ENCODE measurements at places on chromosomes 3 and 15. TPM values are rescaled to one million over a fixed set of nuclear protein-coding genes. Genes with fewer than 3 reads are reported as not detected.

Gene PPP1R14D
- not detected for total RNA-seq

DNA sequence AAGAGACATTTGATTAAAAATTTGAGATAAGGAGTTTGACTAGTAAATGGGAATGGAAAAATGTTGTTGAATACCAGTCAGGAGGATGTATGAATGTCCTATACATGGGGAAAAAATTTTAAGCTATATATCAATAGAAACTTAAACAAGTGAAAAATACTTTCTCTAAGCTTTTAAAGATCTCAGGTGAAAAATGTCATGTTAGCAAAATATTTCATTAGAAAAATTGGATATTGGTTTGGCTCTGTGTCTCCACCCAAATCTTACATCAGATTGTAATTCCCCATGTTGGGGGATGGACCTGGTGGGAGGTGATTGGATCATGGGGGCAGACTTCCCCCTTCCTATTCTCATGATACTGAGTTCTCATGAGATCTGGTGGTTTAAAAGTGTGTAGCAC, 279.6 kb upstream of the CADM2 start:
- DNase-seq = no peak

DNA sequence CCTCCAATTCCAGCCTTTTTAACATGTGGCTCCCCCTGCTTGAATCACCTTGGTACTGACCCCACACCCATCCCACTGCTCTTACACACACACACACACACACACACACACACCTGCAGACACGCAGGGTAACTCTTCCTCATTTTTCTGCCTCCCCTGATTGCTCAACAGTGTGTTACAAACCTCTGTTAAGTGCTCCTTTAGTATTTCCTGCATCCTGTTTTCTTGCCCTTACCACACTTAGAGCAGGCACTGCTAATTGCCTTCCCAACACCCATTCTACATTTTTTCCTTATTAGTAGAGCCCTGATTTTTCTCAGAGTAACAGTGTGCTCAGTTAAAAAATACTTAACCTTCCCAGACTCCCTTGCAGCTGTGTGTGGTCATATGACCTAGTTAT, 184.0 kb downstream of the EBLN2 start:
- no peak for DNase-seq

Gene PIERCE2
- total RNA-seq = 1.8 TPM

Gene TMEM89
- total RNA-seq = not detected

GRCh38 chr3:157336252-157337009, 100.2 kb upstream of the PTX3 start:
- no peak for DNase-seq

- DNase-seq = no peak
These were observed 38.4 kb upstream of the TUSC7 start for GRCh38 chr3:116671151-116671550.

Gene CLSTN2
- 22.2 TPM for total RNA-seq

GRCh38 chr3:75192146-75192616, 471.9 kb upstream of the FRG2C start:
- no peak for DNase-seq

Gene C3orf22
- total RNA-seq = not detected

Gene HYAL1
- total RNA-seq = 11.7 TPM

Gene FRMD5
- 0.37 TPM for total RNA-seq

Gene FAH
- total RNA-seq = 22.4 TPM

DNA sequence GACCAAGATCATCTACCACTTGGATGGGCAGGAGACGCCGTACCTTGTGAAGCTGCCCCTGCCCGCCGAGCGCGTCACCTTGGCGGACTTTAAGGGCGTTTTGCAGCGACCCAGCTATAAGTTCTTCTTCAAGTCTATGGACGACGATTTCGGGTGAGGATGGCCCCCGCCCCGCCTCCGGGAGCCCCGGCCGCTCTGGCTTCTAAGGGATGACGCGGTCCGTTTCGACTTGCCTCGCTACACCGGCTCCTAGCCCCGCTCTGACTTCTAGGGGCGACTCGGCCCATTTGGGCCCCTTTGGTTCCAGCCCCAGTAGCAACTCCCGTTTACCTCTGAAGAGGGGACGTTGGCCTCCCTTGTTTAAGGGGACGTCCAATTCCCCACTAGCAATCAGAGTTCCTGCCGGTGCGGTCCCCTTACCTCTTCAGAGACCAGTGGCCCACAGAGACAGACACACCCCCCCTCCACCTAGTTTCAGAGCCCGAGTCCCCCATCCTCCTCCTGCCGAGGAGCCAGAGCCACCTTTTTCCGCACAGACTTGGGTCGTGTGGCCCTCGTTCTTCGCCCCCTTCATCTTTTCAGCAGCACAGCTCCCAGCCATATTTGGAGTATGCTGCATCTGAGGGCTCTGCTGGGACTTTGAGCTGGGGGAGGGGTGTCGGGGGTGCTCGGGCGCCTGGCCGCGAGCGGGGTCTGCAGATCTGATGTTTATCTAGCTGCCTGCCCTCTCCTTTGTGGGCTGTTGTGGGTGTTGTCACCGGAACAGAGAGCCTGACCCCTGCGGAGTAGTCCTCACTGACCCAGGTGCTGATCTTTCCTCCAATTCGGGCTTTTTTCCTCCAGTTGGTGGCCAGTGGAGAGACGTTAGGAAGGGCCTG, 706 bp downstream of the DVL3 start:
- DNase-seq = no peak

DNA sequence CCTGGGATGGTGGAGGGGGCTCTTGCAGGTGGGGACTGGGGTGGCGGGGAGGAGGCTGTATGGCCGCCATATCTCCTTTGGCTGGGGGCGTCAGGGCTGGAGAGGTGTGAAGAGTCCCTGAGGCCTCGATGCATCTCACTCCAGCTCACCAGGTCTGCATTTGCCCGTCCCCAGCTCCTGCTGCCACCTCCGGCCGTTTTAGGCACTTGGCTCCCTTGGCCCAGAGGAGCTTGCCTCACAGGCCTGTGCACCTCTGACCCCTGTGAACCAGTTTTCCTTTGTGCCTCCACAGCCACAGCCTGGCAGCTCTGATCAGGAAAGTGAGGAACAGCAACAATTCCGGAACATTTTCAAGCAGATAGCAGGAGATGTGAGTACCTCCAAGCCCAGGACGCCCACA, 49.7 kb downstream of the CAPN3 start:
- DNase-seq = no peak

DNA sequence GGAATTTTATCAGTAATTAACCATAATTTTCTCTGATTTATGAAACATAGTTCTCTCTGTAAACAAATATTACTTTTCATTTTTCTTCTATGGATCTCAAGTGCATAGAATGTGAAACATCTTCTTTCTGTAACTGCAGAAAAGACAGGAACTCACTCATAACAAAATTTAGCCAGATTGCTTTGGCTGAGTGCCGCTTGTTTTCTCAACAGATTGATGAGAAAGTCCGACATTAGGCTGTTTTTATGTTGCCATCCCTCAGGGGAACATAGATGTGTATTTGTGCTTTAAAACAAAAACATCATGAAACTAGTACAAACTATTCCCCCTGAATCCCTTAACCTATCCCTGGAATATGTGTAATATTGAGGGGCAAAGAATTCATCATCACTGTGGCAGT, 154.2 kb downstream of the B3GALNT1 start:
- DNase-seq = no peak

GRCh38 chr15:23472033-23472432, 25.0 kb upstream of the GOLGA6L2 start:
- DNase-seq = no peak

DNA sequence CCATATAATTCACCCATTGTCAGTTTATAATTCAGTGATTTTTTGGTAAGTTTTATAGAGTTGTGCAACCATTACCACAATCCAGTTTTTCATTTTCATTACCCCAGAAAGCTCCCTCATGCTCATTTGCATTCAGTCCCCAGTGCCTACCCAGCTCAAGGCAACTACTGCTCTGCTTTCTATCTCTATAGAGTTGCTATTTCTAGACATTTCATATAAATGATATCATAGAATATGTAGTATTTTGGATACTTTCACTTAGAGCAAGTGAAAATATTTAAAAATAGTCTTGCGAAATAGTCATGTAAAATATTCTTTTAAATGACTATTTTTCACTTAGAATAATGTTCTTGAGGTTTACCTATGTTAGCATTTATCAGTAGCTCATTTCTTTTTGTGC, 42.1 kb downstream of the ZNF654 start:
- no peak for DNase-seq

GRCh38 chr3:5489536-5489935, 302.0 kb downstream of the EDEM1 start:
- DNase-seq = no peak

DNA sequence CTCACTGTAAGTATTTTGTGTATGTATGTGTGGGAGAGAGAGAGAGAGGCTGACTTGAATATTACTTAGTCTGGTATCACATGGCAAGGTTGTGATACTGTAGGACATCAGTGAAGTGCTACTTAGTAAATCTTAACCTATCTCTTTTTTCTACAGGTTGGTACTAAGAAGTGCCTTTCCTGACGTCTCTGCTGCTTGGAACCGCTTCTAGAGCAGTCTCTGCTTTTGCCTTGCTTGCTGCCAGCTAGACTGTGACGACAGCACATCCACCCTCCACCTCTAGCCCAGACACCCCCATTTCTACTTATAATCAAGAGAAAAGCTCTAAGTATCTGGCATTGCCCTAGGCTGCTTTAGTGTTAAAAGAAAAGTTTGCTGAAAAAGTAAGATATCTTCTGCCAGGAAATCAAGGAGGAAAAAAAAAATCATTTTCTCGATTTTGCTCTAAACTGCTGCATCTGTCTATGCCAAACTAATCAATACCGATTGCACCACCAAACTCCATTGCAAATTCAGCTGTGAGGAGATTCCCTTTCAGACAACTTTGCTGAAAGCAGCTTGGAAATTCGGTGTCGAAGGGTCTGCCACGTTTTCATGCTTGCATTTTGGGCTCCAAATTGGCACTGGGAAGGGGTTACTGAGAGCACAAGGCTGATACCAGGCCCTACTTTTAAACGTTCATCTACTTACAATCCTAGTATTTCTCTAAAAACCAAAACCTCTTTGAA, 30.7 kb downstream of the MBNL1 start:
- DNase-seq = no peak

DNA sequence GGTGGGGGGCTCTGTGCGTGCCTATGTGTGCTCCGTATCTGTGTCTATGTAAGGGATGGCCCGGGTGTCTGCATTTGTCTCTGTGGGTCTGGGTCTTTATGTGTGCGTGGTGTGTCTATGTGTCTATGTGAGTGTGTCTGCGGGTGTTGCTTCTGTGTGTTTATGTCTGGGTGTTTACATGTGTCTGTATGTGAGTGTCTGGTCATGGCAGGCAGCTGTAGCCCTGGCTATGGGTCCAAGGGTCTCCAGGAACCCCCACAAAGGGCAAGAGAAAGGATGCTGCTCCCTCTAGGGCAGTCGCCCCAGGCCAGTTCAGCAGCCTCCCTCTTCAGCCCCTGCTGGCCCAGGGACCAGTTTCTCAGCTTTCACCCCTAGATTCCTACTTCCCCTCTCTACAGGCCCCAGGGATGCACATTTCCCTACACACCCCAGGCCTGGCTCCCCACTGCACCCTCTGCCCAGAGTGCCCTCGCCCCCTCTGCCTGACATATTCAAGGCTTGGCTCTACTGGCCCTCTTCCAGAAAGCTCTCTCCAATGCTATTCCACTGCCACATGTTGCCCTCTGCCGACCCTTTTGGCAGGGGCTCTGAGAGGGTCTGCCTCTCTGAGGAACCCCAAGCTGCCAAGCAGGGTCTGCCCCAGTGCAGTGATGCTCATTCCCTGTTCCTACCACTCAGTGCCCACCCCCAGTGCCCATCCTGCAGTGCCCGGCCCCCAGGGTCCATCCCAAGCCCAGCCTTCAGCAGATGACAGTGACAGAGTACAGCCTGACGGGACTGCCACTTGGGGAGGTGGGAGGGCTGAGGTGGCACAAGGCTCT, 1.0 kb upstream of the MYL3 start:
- peak; percentile 78 for DNase-seq

DNA sequence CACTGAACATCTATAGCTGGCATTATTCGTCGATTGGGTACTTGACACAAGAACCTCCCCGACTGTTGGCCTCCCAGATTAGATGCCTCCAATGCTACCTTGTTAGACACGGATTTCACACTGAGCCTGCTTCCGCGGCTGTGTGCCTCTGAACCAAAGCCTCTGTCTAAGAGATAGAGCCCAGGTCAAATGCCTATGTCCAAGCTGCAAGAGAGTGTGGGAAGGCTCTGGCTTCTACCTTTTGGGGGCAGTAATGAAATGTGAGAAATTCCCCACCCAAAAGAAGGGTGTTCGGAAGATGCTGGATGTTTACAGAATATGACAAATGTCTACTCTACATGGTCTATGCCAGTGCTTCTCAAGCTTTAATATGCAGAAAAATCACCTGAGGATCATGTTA, 2.0 kb upstream of the RPUSD2 start:
- DNase-seq = no peak

GRCh38 chr3:149894205-149894604, 76.5 kb downstream of the PFN2 start:
- no peak for DNase-seq

- no peak for DNase-seq
These were observed 14.5 kb upstream of the HYKK start for GRCh38 chr15:78492872-78493271.

DNA sequence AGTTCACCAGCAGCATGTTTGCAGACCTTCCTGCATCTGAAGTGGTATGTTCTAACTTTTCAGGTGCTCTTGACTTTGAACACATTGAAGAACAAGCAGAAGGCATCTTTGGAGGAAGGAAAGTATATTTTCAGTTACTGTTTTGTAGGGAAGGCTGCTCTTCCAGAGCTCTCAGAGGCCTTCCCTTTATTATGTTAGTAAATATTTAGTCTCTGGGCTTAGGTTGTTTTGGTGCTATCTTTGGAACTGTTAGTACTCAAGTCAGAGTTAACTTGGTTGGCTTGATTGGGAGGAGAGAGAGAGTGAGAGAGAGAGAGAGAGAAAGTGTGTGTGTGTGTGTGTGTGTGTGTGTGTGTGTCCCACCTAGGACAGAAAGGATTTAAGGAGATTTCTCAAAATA, 188.2 kb downstream of the ITPR1 start:
- no peak for DNase-seq
